ENCODE measurements at places on chromosomes 4 and X. TPM values are rescaled to one million over a fixed set of nuclear protein-coding genes. Genes with fewer than 3 reads are reported as not detected.

- no peaks in the 10 kb centered on the region for H3K4me1 ChIP-seq
- no peak overlapping the region for H3K4me3 ChIP-seq
- no peaks in the 10 kb centered on the region for H3K36me3 ChIP-seq
- H3K27ac ChIP-seq, result no peak overlapping the region
- DNase-seq, result no peak
Observed at GRCh38 chr4:65566473-65566872, 103.8 kb downstream of the EPHA5 start.

GRCh38 chr4:76831711-76832373, 66.1 kb downstream of the SOWAHB start:
- H3K4me3 ChIP-seq, result no peak overlapping the region
- H3K27ac ChIP-seq, result no peak overlapping the region
- H3K4me1 ChIP-seq, result peaks cover 3% of the 10 kb centered on the region
- DNase-seq, result no peak
- H3K27me3 ChIP-seq, result no peaks in the 10 kb centered on the region
- H3K36me3 ChIP-seq, result no peaks in the 10 kb centered on the region

- DNase-seq, result no peak
- no peaks in the 10 kb centered on the region for H3K36me3 ChIP-seq
- no peaks in the 10 kb centered on the region for H3K27me3 ChIP-seq
- H3K4me3 ChIP-seq, result no peak overlapping the region
- no peak overlapping the region for H3K27ac ChIP-seq
- peaks cover 6% of the 10 kb centered on the region for H3K4me1 ChIP-seq
Observed at GRCh38 chr4:165369522-165369921, 9.3 kb upstream of the CPE start.

DNA sequence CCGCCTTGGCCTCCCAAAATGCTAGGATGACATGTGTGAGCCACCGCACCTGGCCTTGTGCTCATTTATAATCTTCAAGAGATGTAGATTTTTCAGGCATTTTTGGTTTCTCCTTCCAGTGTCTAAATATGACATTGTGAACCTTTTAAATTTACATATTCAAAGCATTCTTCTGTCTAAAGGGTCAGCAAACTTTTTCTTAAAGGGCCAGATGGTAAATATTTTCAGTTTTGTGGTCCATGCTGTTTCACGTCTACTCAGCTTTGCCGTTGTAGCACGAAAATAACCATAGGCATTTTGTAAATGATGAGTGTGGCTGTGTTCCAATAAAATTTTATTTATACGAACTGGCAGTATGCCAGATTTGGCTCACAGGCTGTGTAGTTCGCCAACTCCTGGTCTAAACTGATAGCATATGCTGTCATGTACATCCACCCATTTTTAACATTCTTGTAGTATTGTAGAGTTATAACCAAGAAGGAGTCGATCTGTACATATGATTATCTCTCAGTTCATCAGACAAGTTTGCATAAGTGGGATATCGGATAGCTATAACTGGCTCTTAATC, 12.7 kb upstream of the GCNA start:
- H3K4me1 ChIP-seq, result no peaks in the 10 kb centered on the region
- H3K4me3 ChIP-seq, result no peak overlapping the region
- H3K36me3 ChIP-seq, result peaks cover 82% of the 10 kb centered on the region
- H3K27me3 ChIP-seq, result no peaks in the 10 kb centered on the region
- no peak for DNase-seq

GRCh38 chr4:10803713-10804343, 119.3 kb upstream of the CLNK start:
- no peaks in the 10 kb centered on the region for H3K27me3 ChIP-seq
- H3K27ac ChIP-seq, result no peak overlapping the region
- H3K36me3 ChIP-seq, result no peaks in the 10 kb centered on the region

DNA sequence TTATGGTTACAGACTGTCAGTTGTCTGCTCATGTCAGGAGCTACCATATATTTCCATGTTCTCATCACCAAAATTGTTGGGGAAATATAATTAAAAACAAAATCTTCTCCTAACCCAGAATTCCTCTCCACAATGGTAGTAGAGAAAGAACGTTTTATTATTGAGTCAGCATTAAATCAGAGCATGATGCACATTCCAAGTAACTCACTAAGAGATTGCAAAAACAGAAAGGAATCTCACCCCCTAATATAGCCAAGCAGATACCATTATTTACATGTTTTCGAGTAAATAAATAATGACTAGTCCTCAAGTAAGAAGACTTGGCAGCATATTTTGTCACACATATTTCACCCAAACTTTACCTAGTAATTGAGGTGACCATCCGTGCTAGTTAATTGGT, 36.2 kb upstream of the ARHGEF6 start:
- H3K27ac ChIP-seq, result no peak overlapping the region
- H3K27me3 ChIP-seq, result no peaks in the 10 kb centered on the region
- H3K4me3 ChIP-seq, result no peak overlapping the region
- DNase-seq, result no peak
- H3K4me1 ChIP-seq, result no peaks in the 10 kb centered on the region

DNA sequence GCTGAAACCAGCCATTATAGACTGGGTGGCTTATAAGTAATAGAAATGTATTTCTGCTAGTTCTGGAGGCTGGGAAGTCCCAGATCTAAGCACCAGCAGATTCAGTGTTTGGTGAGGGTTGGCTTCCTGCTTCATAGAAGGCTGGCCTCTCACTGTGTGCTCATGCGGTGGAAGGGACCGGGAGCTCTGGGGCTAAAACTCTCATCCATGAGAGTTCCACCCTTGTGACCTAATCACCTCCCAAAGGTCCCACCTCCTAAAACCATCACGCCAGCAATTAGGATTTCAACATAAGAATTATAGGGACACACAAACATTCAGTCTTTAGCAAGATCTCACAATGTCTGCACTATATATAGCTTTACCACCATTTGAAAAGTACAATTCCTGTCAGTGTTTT, 215.2 kb downstream of the CBR4 start:
- H3K4me1 ChIP-seq, result no peaks in the 10 kb centered on the region
- H3K27me3 ChIP-seq, result no peaks in the 10 kb centered on the region
- no peaks in the 10 kb centered on the region for H3K36me3 ChIP-seq
- no peak for DNase-seq
- no peak overlapping the region for H3K4me3 ChIP-seq

POLN gene
- 1.5 TPM for total RNA-seq

GPRASP2 gene
- total RNA-seq, result 19.1 TPM

GPM6B gene
- 132 TPM for total RNA-seq

ARMCX5 gene
- 9.2 TPM for total RNA-seq

HERC5 gene
- 20.7 TPM for total RNA-seq
